Activated naive CD8-positive, alpha-beta T cell treated with anti-CD3 and anti-CD28 coated beads for 36 hours (primary cell): ENCODE measurements at places on chromosomes 12 and 14.

GRCh38 chr12:64577046-64577445, 33.2 kb upstream of the RASSF3 start:
- DNase-seq: no peak

- no peak for DNase-seq
Observed at GRCh38 chr12:78938341-78939084, 73.9 kb downstream of the SYT1 start.

- no peak for DNase-seq
Observed at GRCh38 chr12:91620992-91621391, 438.4 kb upstream of the DCN start.

DNA sequence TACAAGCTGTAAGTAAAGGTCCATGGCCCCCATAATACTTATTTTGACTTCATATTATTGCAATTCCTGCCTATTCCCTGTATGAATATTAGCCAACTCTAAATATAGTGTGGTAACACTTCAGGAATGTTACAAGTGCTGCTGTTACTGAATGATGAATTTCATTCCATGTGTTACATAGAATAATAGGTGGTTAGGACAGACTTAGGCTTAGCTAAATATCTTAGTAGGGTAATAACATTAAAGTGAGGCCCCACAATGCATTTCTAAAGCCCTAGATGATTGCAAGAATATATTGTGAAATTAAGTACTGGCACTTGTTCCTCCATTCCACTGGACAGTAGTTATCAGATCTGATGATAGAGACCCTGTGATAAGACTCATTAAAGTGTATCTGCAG, 182.7 kb downstream of the PCNX1 start:
- no peak for DNase-seq

DNA sequence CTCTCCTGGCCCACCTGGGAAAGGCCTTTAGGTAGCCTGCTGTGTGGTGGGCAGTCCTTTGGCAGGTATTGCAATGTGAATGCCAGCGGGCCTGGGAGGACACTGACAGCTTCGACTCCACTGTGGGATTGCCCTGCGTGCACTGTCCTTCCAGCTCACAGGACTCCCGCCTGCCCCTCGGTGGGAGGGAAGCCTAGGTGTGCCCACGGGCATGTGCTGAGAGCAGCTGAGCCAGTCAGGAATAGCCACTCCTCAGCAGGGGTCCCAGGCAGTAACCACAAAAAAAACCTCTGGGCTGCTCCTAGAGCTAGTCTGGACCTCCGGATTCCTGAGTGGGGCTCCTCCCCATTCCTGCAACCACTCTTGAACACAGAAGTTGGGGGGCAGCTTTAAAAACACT, 278.2 kb downstream of the FOXN3 start:
- DNase-seq: no peak

DNA sequence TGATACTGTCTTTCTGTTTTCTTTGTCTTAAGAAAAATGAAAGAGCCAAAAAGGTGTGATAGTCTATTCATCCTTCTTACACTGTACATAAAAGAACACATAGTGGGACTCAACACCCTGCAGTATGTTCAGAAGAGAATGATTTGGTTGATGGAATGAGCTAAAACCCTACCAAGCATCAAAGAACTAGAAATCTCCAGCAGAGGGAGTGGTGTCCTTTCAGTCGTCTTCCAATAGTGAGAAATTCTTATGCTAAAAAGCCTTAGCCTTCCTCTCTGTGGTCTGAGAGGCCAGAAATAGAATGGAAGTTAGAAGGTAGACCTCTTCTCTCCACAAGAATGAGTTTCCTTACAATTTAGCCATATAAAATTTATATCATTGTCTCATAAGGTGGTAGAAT, 393.4 kb upstream of the SEL1L start:
- DNase-seq: no peak

- no peak for DNase-seq
Observed at GRCh38 chr12:84561351-84561750, 351.2 kb downstream of the SLC6A15 start.

GRCh38 chr12:94178882-94179281, 30.5 kb downstream of the PLXNC1 start:
- no peak for DNase-seq

DNA sequence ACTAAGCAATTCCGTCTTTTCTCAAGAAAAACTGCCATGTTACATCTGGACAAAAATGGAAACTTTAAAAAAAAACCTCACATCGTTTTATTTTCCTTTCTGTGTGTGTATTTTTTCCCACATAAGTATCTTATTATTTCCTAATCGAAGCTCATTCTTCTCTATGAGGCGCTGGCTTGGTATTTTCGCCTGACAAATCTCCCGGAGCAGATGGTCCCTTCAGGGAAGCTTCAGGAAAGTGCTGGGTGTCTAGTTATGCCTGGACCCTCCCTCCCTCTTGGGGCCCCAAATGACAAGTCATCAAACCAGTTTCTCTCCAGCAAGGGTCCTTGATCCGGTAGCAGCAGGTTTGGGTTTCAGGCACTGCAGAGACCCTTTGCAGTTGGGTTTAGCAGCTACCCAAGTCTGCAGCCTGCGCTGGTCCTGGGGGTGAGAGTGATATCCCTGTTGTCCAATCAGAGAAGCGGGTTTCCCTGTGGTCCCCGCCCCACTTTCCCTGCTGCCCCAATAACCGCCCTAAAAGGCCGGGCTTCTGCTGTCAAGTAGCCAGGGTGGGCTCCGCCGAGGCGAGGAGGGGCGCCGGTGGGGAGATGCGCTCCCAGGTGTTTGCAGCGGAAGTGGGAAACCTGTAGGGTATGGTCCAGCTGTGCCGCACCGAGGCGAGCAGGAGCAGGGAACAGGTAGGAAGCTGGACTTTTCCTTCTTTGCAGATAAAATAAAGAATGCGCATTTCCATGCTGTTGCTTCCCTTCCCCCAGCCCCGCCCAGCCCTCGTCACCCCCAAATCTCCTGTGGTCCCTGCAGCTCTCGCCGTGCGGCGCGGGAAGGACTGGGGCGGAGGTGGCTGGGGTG, at the start of gene CNTN1:
Gene CNTN1 (plus strand): TSS at position 527 of the 852 bp plus-strand sequence.
- no peak for DNase-seq

- DNase-seq: peak; percentile 17
Observed at GRCh38 chr12:51351913-51352532, 5.5 kb upstream of the CELA1 start.

DNA sequence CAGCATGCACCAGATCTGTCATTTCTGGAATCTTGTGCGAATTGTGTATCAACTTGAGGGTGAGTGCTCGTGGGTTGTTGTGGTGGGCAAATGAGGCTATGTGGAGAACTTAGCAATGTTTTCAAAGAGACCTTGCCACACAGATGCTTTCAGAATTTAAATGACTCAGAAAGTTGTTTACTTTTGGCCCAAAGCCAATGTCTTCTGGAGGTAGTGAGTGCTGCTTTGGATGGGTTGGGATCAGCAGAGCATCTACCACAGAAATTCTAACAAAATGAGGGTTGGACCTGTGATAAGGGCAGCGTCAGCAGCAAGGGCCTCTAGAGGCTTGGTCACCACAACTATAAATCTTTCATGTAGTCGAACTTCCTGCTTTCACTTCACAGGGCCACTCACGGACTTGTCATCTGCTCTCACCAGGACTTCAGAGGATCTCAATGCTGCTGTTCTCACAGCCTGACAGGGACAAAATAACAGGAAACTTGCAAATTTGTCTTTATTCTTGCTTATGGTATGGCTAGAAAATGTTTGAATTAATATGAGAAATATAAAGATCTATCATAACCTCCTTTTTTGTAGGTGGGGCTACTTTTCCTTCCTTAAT, 111.4 kb downstream of the DACT1 start:
- DNase-seq: peak; percentile 35

DNA sequence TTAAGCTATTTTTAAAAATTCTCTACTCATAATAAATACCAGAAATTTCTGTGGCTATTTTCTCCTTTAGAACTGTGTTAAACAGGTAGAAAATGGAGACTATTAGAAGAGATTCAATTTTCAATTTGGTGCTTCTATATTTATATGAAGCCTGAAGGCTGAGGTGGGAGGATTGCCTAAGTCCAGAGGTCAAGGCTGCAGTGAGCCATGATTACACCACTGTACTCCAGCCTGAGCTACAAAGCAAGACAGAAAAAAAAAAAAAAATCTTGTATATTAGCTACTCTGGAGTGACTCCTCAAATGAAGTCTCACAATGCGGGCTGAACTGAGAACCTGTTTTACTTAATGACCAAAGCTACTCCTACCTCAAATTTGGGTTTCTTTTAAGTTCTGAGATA, 9.8 kb upstream of the DPF3 start:
- DNase-seq: no peak

- DNase-seq: no peak
Observed at GRCh38 chr14:78440356-78440894, 270.3 kb downstream of the NRXN3 start.
